T-helper 22 cell (primary cell): ENCODE measurements at places on chromosomes 13 and 19.

DNA sequence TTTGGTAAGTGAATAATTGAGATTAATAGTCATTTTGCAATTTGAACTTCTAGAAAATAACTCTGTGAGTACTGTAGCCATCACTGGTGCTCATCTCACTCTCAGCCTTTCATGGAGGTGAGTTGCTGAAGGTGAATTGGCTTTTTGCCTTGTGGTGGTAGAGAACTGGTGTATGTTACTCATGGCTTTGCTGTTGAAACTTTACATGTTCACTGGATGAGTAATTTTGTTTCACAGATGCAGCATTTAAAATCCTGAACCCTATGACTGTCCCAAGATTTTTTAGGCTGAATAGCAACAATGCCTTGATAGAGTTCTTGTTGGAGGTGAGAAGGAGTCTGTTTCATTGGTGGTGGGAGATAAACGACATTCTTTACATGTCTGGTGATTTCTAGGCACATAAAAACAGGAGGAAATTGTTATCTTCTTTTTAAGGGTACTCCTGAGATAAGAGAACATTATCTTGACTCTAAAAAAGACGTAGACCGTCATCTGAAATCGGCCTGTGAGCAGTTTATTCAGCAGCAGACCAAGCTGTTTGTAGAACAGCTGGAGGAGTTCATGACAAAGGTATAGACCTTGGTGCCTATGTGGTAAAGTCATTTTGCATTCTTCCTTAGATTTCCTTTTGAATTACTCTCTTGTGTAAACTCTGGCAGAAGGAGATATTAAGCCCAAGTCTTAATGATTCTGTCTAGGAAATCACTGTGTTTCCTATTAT, 53.9 kb downstream of the COG3 start:
- no peak for DNase-seq

- no peak for DNase-seq
Observed at GRCh38 chr13:40517486-40518480, 148.7 kb downstream of the FOXO1 start.

DNA sequence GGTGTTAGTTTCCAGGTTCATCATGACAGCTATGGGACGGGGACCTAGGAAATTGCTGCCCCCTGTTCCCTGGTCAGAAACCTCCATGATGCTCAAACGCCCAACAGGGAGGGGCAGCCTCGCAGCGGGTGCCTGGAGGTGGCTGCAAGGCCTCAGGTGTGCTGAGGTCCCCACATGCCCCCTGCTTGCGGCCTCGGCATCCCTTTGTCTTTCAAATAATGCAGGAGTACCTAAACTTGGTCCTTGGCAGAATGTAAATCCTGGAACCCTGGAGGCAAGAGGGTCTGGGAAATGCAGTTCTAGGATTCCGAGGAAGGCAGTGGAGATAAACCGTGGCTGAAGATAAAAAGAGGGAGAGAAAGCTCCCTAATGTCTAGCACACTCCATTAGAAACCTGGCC, 52.4 kb downstream of the SKA3 start:
- no peak for DNase-seq

GRCh38 chr13:100746953-100747683, 72.5 kb upstream of the TMTC4 start:
- DNase-seq: no peak

GRCh38 chr19:35545001-35545854, at the start of gene TMEM147:
Gene TMEM147, plus strand, starts transcription at chr19:35545626. Its CDS starts 114 bp downstream, at chr19:35545740.
- DNase-seq: peak; percentile 55

- DNase-seq: no peak
Observed at GRCh38 chr19:40721936-40722661, 5.2 kb downstream of the ITPKC start.

DNA sequence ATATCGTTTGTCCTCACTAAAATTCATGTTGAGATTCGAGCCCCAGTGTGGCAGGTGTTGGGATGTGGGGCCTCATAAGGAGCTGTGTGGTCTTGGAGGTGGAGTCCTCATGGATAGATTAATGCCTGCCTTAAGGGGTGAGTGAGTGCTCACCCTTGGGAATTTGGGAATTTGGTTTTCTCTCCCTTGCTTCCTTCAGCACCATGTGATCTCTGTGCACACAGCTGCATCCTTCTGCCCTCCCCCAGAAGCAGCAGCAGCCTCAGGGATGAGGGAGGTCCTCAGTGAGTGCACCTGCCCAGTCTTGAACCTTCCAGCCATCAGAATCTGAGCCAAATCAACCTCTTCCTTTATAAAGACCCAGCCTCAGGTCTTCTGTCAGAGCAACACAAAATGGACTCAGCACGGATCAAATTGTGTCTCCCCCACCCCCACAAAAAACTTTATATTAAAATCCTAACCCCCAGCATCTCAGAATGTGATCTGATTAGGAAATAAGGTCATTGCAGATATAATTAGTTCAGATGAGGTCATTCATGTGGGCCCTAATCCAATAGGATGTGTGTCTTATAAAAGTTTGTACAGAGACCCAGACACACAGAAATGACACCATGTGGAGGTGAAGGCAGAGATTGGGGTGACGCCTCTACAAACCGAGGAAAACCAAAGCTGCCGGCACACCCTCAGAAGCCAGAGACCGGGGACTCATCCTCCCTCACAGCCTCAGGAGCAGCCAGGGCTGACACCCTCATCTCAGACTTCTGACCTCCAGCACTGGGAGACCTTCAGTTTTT, 12.9 kb downstream of the CYTH2 start:
- no peak for DNase-seq

DNA sequence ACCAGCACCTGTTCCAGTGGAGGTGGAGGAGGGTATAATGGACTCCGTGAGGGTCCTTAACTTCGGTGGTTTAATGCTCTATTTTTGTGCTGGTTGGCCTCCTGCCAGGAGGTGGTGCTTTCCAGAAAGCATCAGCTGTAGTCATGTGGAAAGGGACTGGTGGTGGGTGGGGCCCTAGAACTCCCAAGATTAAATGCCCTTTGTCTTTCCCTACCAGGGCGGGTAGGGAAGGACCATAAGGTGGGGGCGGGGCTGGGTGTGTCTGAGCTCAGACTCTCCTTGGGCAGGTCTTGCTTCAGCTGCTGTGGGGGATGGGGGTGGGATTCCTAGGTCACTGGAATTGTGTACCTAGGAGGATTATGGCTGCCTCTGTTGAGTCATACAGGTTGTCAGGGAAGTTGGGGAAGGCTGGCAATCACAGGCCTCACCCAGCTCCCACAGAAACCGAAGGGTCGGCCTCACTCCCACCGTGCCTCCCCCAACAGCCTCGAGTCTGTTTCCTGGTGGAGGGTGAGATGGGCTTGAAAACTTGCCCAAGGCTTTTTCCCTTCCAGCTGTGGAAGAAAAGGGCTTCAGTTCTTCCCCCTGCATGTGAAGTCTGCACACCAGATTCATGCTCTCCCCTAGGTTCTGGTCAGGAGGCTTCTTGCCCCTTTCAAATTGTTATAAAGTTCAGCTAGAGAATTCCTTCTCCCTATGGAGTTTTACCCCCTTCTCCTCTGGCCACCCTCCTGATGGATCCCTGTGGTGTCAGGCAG, 60.3 kb upstream of the CLDN10 start:
- DNase-seq: no peak

DNA sequence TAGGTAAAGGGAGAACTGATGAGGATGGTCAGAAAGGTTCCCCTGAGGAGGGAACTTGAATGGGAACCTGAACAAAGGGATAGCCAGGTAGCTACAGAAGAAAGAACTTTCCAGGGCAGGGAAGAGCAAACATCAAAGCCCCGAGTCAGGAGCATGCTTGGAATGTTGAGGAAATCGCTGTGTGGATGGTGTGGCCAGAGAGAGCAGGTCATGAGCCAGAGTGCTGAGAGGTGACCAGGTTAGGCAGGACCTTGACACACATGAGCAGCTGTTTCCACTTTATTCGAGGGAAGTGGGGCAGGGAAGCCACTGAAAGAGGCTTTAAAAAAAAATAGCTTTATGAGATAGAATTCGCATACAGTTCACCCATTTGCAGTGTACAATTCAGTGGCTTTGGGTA, 4.4 kb downstream of the RAB8A start:
- DNase-seq: no peak

- DNase-seq: no peak
Observed at GRCh38 chr19:7744871-7745650, 2.3 kb downstream of the CD209 start.

DNA sequence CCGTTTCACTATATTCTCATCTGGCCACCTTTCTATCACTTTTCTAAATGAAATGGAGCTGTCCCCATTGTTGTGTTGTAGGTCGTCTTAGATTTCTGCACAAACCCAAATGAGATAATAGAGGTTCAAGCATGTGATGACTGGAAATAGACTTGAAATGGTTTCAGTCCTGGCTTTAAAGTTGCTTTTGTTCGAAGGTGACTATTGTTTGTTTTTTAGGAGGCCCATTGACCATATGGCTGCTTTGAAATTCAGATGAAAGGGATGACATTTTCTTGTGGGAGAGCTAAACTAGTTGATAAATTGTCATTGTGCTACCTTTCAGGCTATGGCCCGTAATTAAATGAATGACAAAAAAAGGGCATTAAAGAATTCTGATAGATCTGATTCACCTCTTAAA, 583.7 kb downstream of the GPC6 start:
- no peak for DNase-seq

GRCh38 chr13:48994706-48995105, 19.0 kb downstream of the FNDC3A start:
- DNase-seq: no peak

- DNase-seq: no peak
Observed at GRCh38 chr13:109668433-109669233, 117.8 kb downstream of the IRS2 start.

GRCh38 chr19:38697641-38698071, 46.6 kb downstream of the CAPN12 start:
- no peak for DNase-seq

DNA sequence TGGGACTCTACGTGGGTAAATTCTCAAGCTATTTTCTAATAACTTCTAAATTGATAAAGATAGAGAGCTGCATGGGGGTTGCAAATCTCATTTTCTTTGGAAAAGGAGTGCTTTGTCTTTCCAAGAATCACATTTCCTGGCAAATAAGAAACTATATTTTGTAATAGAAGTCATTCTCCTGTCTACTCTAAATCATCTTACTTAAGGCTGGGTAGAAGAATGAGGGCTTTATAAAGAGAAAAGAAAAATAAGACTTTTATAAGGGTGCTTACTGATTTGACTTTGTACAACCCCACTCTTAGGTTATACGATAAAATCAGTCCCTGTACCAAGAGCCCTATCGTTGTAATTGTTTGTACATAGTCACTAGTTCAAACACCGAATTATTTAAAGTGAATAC, 14.9 kb downstream of the ITGBL1 start:
- no peak for DNase-seq

GRCh38 chr13:27830010-27830409, 37.7 kb downstream of the GSX1 start:
- DNase-seq: peak; percentile 19

DNA sequence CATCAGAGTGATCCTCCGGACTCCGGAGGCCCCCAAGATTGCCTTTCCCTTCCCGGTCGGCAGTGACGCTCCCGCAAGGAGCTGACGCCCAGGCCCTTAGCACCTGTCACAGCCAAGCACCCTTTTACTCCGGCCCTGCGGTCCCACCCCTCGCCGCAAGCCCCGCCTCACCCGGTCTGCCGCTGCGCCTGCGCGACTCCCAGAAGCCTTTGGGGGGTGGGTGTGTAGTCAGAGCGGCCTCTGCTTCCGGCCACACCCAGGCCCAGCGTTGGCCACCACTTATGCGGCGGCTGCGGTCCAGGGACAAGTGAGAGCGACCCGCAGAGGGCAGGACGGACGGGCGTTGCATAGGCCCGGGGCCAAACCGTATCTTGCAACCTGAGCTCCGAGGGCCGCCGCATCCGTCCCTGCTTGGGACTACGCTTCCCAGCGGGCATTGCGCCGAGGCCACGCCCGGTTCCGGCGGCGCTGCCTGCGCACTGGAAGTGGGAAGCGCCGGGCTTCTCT, 441 bp upstream of the ZFP28 start:
- DNase-seq: peak; percentile 82

- DNase-seq: no peak
Observed at GRCh38 chr13:42786715-42787114, 5.3 kb downstream of the FAM216B start.

DNA sequence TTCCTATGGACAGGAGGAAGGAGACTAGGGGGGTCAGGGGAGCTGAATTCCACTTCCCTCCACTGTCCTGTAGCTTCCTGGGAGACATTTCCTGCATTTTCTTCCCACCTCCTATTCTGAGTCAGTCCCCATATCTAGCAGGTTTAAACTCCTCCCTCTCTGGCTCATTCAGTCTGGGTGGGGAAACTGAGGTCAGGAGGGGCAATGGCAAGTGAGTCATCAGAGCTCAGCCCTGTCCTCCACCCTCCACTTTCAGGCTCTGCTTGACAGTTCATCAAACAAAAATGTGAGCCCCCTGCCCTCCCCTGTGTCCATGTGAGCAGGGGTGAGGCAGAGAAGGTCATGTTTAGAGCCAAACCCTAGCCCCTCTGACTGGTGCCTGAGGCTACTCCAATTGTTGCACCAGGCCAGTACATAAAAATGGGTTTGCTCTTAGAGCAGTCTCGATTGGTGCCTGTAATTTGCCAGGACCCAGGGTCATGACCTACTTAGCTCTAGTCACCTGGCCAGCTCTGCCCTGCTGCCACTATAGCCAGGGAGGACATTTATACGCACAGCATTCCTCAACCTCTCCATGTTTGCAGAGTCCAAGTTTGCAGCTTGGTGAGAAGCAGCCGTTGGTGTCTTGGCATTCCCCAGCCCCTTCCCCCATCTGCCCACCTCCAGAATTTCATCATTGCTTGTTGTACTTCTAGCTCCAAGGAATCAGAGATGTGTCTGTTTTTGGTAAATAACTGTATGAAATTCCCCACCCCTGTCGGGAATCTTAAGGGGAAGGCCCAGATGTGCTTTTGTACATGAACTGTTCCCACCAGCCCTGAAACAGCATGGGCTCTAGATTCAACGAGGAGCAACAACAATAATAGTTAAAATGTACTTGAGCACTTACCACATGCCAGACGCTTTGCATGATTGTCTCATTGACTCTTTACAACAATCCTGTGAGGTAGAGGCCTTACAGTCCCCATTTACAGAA, 20.7 kb downstream of the SAMD4B start:
- no peak for DNase-seq

DNA sequence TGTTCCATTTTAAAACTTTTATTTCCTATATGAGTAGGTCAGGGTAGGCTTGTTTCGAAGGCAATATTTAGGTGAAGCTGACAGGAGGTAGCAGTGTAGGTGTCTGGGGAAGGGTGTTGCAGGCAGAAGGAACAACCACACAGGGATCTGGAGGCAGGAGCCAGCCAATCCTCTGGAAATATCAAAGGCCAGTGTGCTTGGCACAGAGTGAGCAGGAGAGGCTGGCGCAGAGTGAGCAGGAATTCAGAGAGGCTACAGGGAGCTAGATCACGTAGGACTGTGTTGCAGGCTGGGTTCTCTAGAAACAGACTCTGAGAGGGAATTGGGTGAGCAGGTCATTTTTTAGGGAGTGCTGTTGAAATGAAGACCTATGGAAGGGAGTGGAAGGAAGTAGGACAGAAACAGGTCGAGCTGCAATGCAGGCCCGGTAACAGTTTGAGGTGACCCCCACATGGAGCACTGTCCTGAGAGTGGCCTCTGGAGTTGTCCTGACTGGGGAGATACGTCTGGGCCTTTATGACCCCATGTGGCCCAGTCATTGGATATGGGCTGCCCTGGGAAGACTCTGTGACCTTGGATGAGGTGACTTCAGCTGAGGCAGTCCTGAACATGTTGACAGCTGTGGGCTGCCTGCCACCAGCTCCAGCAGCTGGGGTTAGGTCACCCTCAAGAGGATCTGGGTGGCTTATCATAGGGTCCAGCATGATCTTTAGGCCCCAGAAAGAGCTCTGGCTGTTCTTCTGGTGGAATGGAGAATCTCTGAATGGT, 51.7 kb downstream of the ERCC5 start:
- no peak for DNase-seq
